ENCODE measurements at places on chromosomes 12 and 14.
A peak's percentile ranks its signal among the peaks of the same experiment; 100 is the strongest.

- DNase-seq: no peak
Observed at GRCh38 chr12:16150276-16150675, 127.2 kb downstream of the SLC15A5 start.

GRCh38 chr12:115451780-115452736 is 768.1 kb upstream of the TBX3 start:
- no peak for DNase-seq

DNA sequence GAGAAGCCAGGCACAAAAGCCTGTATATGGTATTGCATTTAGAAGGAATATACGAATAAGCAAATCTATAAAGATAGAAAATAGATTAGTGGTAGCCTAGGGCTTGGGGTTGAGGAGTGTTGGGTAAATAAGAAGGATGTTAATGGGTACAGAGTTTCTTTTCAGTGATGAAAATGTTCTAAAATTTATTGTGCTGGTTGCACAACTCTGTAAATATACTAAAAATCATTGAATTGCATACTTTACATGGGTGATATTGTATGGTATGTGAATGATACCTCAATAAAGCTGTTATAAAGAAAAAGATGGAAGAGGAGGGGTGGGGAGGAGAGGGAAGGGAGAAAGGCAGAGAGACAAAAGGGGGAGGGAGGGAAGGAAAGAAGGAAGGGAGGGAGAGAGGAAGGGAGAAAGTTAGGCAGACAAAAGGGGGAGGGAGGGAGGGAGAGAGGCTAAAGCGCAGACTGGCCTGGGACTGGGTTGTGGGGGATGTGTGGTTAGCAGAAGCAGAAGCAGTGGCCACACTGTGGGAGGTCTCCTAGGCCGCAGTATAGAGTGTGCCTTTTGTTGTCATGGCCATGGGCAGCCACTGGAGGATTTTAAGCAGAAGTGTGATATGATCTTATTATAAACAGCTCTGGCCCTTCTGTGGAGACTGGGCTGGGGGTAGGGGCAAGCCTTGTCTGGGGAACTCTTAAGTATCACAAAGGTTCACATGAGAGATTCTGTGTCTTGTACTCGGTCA is 73.6 kb upstream of the ELK3 start:
- DNase-seq: no peak

DNA sequence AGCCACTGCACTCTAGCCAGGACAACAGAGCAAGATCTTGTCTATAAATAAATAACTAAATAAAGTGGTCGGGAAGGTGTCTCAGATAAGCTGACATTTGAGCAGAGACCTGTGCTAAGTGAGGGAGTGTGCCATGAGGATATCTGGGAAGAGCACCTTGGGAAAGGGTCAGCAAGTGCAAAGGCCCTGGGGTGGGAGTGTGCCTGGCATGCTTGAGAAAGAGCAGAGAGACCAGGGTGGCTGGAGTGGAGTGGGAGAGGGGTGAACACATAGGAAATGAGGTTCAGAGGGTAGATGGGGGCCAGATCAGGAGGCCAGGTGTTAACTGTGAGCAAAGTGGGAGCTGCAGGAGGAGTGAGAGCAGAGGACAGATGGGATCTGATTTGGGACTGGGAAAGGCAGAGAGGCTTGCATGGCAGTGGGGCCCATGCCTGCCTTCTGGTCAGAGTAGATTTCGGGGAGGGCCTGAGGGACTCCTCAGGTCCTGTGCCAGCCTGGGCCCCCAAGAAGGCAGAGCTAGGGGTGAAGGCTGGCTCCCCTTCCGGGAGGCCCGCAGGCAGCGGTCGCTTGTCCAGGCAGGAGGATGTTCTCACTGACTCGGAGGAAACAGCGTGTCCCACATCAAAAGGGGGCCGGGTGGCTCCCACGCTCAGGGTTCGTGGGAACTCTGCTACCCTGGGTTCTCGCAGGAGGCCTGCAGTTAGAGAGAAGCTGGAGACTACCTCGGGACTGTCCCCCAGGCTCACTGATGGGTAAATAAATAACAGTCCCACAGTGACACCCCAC is 32.6 kb downstream of the DTX1 start:
- peak; percentile 42 for DNase-seq

DNA sequence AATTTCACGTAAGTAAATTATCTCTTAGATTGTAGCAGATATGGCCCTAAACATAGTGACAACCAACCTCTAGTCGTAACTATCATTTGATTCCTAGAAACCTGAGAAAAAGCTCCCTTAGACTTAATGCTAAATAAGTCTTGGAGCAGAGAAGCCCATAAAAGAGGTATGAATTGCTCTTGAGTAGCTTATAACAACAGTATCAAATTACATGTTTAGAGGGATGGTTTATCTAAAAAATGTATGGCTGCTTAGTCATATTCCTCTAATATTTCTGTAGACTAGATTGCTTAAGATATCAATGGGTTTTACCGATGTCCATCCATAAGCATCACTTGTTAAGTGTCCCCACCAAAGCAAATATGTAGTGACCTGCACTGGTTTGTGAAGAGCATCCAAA is 259.7 kb downstream of the NELL2 start:
- no peak for DNase-seq

GRCh38 chr12:122992386-122992785 is 11.9 kb downstream of the ARL6IP4 start:
- no peak for DNase-seq

GRCh38 chr12:91317306-91317705 is 134.7 kb upstream of the DCN start:
- no peak for DNase-seq

DNA sequence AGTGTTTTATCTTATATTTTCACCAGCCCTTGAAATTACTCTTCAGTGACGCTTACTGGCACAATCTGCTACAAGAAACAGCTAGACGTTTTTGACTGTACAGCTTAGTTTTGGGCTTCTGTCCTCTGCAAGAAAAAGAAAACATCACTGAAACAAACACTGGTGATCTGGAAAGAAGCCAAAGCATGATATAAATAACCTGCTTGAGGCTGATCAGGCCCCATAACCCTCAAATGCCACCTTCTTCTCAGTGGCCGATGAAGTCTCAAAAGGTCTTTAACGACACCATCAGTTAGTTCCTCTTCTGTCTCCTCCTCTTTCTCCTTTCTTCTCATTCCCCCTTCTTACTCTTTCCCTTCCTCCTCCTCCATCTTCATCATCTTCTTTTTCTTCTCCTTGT is 942.3 kb upstream of the TMEM132C start:
- DNase-seq: no peak

DNA sequence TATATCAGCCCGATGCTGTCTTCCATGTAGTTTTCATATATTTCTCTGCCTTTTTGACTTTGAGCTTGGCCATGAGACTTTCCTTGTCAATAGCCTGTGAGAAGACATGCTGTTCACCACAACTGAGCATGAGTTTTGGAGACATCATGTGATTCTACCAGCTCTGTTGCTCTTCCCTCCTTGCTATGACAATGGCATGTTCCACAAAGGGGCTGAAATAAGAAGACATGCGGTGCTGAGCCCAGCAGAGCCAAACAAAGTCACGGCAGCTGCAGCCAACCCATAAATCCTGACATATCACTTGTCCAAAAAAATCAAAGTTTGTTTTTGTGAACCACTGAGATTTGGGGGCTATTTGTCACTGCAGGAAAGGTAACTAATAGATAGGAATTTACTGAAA is 343.4 kb upstream of the KITLG start:
- DNase-seq: no peak

GRCh38 chr12:23555180-23555824 is 394.2 kb downstream of the SOX5 start:
- DNase-seq: no peak

DNA sequence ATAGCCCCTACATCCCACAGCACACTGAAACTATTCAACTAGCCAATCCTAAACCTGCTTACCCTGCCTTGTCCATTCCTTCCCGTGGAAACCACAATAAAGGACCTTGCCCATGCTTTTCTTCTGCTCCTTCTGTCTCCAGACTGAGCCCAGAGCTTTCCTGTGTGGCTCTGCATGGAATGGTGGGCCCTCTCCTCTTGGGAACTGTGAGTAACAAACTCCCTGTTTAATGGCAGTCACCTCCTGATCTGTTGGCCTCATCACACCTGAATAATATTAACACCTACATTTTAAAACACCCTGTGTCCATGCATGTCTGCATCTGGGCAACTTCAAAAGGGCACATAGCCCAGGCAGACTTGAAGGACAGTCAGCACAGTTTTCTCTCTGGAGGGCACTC is 12.4 kb downstream of the LGR5 start:
- no peak for DNase-seq

DNA sequence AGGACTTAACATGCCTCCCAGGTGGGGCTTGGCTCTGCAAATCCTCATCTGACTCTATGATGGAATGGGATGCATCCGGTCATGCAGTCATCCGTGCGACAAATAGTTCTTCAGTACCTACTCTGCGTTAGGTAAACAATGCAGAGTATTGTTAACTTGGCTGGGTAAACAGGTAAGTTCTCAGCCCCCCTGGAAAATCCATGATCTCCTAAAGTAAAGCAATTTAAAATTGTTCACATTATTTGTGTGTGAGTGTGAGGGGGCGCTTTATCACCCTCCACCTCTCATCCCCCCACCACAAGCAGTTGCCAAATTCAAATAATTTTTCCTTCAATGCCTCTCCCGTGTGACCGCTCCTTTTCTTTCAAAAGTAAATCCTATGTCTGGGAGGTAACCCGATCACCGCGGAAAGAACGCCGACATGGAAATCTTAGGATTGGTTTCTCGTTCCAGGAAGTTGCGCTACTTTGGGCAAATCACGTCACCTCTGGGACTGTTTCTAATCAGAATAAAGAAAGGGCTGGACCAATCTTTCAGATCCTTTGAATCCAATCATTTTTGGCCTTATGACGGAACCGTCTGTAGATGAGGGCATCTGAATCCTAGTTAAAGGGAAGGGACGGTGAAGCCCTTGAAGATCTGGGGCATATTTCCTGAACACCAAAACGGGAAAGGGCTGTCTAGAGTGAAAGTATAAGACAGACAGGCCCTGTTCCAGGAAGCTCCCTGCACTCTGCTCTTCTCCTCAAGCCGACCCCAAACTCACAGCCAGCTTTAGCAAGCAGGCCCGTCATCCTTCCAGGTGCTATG is 44.0 kb upstream of the SINHCAF start:
- no peak for DNase-seq

- no peak for DNase-seq
Observed at GRCh38 chr14:79090641-79091180, 920.5 kb downstream of the NRXN3 start.

- DNase-seq: no peak
Observed at GRCh38 chr14:71597955-71598660, 334.1 kb upstream of the RGS6 start.

DNA sequence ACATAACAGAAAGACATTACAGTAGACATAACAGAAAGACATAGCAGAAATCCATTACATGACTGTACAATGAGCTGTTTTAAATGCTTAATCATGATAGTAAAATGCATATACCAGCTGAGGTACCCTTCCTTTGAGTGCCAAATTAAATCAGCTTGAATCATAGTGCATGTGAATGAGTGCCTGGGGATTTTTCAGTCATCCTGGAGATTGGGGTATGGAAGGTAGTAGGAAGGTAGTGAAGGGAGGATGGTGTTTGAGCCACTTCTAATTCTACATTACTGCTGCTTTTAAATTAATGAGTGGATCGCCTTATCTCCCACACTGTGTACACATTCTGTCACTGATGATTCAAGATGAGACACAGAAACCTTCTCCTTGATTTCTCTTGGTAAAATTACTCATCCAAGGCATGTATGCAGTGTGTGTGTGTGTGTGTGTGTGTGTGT is 534.2 kb downstream of the LRFN5 start:
- no peak for DNase-seq

DNA sequence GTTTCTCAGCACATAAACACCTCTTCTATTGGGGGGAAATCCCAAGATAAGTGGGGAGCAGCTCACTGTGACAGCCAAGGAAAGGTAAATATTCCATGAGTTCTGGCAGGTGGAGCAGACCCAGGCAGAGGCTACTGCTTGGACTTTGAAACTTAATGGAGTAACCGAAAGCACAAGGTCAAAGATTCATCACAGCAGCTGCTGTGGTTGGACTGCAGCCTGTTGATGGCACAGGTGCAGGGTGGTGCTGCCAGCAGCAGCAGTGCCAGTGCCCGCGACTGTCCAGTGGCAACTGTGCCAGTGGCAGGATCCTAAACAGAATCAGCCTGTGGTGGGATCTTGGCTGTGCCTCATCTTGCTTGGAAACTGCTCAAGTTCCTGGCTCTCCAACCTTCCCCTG is 81.4 kb upstream of the ARID2 start:
- no peak for DNase-seq

GRCh38 chr12:104632724-104633201 is 176.0 kb downstream of the CHST11 start:
- no peak for DNase-seq

GRCh38 chr12:63808631-63809030 is 28.9 kb downstream of the RXYLT1 start:
- no peak for DNase-seq

GRCh38 chr14:95547626-95548327 is 12.9 kb downstream of the GLRX5 start:
- no peak for DNase-seq

- no peak for DNase-seq
Observed at GRCh38 chr12:60169904-60170303, 574.1 kb downstream of the SLC16A7 start.

DNA sequence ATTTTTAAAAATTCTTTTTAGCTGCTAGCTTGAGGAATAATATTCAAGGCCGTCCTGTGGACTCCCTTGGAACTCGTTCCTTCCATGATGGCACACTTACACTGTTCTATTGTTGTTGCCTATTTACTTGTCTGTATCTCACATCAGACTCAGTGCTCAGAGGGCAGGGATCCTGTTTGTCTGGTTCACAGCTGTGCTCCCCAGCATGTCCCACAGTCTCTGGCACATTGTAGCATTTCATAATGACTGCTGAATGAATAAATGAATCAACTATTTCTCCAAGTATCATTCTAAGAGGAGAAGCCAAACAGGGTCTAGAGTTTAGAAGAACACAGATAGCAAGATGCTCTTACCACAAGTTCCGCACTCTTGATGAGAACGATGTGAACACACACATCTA is 48.0 kb downstream of the NTN4 start:
- no peak for DNase-seq

- no peak for DNase-seq
Observed at GRCh38 chr12:62738105-62738504, 196.8 kb downstream of the PPM1H start.

DNA sequence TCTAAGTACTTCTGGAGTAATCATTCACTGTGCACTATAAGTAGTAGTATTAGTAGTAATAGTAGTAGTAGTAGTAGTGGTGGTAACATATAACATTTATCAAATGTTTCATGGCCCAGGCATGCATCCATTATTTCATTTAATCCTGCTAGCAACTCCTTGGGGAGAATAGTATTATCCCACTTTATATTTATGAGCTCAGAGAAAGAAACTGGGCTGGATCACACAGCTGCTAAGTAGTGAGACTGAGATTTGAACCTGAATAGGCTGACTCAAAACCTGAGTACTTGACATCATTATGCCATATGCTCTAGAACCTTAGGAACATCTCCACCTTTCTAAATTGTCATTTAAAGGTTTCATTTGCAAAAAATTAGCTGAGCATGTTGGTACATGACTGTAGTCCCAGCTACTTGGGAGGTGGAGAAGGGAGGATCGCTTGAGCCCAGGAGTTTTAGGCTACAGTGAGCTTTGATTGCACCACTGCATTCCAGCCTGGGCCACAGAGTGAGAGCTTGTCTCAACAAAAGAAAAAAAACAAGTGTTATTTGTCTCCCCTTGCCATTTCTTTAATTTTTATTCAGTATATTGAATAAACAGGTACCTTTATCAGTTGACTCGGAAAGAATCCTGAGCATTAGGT is 11.4 kb upstream of the NID2 start:
- DNase-seq: no peak
